ENCODE measurements at places on chromosomes 7 and 10.

DNA sequence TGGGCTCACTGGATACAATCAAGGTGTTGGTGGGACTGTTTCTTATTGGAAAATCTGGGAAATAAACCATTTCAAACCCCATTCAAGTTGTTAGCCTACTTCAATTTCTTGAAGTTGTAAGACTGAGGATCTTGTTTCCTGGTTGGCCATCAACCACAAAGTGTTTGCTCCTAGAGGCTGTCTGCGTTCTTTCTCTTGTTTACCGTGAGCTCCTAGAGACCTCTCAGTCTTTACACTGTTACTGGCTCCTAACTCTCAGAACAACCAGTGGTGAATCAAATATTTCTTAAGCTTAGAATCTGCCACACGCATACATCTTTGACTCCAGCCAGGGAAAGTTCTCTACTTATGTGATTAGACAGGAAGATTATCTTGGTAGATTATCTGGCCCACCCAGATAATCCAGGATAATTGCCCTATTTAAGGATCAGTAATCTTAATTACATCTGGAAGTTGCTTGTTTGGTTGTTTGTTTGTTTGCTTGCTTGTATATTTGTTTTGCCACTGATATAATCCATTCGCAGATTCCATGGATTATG is 798.7 kb downstream of the IPMK start:
- DNase-seq = no peak

DNA sequence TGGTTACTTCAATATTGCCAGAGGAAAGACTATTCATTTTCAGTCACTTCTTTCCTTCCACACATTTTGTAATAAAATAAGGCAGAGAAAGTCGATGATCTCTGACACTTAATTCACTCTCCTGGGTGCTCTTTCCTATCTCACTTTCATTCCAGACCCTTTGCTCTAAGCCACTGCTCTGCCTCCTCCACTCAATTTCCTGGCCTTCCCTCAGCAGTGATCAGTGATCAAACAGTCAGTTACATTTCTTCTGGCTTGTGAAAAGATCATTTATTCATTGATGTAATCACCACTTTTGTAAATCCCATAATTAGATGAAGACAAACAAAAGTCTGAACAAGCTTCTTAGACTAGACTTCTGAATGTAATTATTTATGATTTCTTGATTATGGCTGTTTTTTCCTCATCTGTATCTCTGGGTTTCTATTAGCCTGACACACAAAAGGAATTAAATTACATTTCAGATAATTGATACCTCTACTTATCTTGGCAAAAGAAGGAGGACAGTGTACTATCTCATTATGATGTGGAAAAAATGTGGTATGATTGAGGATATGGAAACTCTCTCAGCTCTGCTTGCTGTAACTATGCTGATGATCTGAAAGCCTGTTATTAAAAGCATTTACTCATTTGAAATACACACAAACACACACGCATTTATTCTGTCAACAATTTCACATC is 1102.3 kb downstream of the GRM8 start:
- no peak for DNase-seq

DNA sequence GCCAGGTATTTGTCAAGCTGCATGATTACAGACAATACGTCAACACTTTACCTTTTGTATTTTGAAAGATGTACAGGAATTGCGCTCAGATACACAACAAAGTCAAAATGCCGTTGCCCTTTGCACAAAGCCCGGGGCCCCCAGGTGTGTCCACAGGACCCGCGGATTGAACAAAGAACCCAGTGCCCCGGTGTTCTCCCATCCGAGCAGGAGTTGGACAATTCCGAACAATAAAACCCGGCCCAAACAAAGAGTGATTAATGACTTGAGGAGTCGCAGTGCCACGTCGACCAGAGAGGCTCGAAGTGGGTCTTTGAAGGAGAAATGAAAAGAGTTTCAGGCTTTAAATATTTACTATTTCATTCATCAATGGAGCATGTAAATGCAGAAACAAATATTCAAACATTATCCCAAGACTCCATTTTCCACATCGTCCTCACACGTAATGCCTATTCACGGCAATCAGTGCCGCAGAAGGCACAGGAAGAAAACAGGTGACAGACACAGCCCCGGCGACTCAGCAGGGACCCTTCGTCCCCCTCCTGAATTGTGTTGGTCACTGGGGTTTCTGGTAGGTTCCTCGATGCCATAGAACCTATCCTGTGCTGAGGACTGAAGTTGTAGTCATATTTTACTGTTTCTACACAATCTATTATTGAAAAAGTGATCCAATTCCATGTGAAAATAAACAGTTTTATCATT is 70.9 kb upstream of the MGMT start:
- no peak for DNase-seq

DNA sequence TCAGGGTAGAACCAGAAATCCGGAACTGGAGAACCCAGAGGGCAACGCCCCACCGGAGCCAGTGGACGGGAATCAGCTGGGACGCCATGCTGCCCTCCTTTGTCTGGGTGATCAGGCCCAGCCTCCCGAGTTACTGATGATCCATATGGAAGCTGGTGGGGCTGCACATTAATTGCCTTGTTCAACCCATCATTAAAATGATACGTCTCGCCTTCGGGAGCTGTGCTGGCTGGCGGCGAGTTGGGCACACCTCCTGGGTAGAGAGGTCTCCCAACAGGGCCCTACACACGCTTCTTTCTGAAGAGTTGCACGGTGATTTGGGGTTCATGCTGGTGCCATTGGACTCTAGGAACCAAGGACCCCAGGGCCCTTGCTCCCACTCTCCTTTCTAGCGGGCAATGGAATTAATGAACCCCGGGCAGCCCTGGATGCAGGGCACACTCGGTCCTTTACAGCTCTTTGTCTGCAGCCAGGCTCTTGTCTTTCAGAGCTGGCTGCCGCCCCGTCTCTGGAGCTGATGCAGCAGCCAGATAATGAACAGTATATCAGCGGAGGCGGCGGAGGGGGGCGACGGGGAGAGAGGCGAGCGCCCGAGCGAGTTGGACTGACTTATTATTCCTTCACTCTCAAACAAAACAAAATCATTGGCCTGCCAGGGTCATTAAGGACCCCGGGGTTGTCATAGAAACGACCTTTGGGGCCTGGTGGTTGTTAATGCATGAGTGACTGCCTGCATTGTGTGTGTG is 412.2 kb upstream of the ZMIZ1 start:
- DNase-seq = no peak

DNA sequence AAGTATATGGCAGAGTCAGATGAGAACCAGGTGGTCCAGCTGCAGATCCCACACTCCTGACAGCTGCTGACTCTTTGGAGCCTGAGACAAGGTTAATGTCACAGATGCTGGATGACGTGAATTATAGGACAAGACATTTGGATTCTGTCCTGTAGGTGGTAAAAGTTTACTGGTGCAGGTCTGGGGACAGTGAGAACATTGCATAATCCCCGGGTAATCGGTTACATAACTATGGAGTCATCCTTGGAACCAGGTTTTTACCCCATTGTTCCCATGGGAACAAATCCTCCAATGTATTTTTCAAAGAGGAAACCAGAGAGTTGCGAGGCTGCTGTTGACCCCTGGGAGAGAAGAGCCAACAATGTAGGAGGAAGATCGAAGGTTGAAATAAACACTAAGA is 27.5 kb upstream of the ZCCHC24 start:
- no peak for DNase-seq

GRCh38 chr10:43055217-43055616 is 21.7 kb upstream of the RET start:
- DNase-seq = no peak

GRCh38 chr7:140283472-140283871 is 106.7 kb upstream of the KDM7A start:
- no peak for DNase-seq

DNA sequence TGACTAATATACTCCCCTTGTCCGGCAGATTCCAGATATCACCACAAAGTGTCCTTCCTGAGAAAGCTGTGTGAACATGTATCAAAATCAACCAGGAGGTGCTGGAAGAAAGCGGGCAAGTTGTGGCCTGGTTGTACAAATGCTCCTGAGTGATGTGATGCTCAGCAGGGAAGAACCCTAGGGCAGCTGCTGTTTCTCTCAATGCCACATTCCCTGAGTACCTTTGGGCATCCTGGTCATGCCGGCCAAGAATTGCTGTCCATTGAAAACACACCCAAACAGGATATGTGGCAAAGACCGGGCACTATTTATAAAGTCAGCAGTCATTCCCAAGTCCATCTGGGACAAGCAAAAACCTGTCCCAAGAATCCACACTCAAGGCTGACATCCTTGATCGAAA is 7.8 kb upstream of the ADCY1 start:
- DNase-seq = no peak

DNA sequence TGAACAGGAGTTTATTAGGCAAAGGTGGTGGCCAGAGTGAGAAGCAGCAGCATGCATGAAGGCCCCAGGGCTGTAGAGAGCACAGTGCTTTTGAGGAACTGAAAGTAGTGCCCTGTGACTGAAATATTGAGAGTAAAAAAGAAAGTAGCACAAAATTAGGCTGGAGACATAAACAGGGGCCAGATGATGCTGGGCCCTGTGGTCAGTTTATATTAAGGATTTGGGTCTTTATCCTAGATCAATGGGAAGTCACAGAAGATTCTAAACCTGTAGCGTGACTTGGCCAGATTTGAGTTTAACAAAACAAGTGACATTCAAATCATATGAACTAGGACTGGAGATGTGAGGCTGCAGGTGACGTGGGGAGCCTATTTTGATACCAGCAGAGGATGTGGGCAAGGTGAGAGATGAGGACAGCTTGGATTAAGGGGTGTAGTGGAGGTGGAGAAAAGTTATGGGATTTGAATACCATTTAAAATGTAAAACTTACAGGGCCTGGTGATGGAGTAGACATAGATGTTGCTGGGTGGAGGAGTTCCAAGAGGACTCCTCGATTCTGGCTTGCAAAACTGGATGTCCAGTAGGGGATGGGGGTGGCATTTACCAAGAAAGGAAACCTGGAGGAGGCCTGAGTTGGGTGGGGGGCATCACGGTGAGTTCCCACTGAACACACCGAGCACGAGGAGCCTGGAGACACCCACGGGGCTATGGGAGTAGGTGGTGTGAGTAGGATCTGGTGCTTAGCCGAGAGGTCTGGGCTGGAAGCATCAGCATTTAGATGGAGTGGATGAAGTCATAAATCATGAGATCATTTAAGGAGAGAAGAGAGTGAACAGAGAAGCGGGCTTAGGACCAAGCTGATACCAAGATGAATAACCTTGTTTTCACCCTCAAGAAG is 52.8 kb downstream of the HHEX start:
- DNase-seq = no peak

DNA sequence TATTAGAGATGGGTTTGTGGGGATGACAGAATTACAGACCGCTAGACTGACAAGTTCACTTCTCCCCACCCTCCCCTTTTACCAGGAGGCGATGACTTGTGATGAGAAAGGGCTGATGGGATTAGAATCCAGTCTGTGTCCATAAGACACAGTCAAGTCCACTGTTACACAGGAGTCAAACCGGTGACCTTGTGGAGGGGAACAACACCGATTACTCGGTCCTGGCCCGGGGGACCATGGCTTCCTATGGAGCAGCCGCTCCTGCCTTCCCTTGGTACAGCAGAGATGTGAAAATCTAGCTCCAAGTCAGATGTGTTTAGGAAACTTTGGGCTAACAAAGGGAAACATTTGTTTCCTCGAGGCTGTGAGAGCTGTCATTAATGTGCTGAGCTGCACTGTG is 105.5 kb downstream of the ACTR3B start:
- no peak for DNase-seq

GRCh38 chr7:122467661-122468449 is 163.3 kb upstream of the FEZF1 start:
- no peak for DNase-seq

DNA sequence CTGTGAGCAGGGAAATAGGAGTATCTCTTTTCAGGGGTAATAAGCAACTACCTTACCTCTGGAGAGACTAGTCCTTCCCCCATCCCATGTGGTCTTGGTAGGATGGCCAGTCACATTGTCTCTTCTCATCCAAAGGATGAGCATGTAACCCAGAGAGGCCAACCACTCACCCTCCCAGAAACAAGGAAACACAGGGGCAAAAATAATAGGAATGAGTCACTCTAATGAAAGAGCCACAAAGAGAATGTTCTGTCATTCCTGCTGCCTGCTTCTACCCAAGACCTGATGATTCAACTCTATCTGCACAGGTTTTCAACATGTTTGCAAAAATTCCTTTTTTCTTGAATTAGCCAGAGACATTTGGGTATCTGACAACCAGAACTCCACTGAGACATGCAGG is 99.3 kb upstream of the NFE2L3 start:
- no peak for DNase-seq

DNA sequence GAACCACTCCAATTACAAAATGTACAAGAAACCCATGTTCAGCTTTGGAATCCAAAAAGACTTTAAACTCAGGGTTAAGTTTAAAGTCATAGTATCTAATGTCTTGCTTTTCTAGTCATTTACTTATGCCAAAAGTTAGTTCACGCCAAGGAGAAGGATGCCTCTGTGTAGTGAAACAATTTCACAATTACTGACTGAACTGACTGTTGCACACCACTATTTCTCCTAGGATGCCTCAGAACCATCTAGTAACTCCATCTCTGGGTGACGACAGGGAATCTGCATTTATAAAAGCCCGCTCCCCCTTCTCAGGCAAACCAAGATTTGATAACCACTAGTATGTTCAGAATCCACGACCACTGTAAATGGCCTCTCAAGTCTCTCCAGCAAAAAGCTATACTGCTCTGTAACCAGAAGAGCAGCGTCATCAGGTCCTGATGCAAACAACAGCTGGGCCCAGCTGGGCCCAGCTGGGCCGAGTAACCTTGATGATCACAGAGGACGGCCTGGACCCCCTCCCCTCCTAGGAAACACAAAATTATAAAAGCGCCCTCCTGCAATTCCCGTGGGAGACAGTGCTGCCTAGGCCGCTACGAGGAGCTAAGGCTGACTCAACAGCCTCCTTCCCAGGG is 680 bp upstream of the ADO start:
- no peak for DNase-seq

GRCh38 chr10:110005719-110006118 is 2.1 kb upstream of the ADD3 start:
- DNase-seq = peak; percentile 35

GRCh38 chr7:126957443-126957842 is 295.3 kb downstream of the GRM8 start:
- DNase-seq = no peak

- DNase-seq = no peak
These were observed 51.1 kb downstream of the COL17A1 start for GRCh38 chr10:104034401-104035193.

GRCh38 chr10:129322933-129323820 is 143.9 kb upstream of the MGMT start:
- DNase-seq = no peak

GRCh38 chr10:121497513-121498470 is 100.5 kb downstream of the FGFR2 start:
- no peak for DNase-seq
